ENCODE measurements at places on chromosomes 5 and 9.

- peak; percentile 7 for DNase-seq
Observed at GRCh38 chr5:149341876-149342275, 3.4 kb upstream of the GRPEL2 start.

GRCh38 chr5:88691230-88691582 lies 191.8 kb downstream of the MEF2C start:
- no peak for DNase-seq

DNA sequence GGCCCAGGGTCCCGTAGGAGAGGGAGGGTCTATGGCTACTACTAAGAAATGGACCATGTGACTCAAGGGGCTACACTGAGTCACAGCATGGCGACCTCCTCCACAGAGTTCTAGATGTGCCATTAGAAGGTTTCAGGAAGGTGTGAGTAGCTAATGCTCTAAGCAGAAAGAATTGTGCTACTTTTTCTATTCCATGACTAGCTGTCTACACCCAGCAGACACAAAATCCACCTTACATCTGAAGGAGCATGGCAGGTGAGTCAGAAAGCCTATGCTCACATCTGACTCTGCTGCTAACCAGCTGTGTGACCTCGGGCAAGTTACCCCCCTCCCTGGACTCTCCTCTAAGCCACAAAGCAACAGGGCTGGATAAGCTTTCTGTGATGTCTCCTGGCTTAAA lies 14.4 kb upstream of the MEIKIN start:
- no peak for DNase-seq

- no peak for DNase-seq
Observed at GRCh38 chr5:74945561-74946165, 79.5 kb upstream of the FAM169A start.

DNA sequence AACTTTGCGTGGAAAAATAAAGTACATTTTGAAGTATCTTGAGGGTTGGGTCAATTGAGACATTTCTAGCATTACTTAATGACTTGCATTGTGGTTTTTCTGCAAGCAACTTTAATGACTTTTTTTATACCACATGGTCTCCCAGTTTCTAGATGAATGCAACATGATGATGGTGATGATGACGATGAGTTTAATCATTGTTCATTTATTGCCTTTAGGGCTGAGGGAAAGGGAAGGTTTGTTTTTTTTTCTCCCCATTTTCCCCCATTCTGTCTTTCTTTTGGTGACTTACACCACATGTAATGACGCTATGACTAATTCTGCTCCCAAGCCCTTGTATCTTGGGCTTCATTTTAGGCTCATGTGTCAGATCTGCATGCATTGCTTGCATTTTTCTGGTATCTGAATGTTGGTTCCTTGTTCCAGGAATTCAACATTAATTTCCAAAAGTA lies 57.7 kb upstream of the NXNL2 start:
- peak; percentile 92 for DNase-seq

DNA sequence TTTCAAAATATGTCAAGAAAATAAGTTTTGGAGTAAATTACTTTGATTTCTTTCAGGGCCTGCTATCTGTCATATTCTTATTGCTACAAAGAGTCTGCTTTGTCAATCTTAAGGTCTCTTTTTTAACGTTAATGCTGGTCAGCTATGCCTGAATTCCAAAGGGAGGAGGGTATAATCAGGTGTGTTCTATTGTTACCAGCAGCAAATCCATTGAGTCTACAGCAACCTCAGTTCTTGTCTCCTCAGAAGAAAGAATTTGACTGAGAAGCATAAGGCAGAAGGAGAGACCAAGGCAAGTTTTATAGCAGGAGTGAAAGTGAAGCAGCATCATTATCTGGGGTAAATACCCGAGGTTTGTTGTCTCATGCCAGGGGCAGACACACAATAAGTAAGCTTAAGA lies 23.7 kb upstream of the MINAR2 start:
- no peak for DNase-seq

DNA sequence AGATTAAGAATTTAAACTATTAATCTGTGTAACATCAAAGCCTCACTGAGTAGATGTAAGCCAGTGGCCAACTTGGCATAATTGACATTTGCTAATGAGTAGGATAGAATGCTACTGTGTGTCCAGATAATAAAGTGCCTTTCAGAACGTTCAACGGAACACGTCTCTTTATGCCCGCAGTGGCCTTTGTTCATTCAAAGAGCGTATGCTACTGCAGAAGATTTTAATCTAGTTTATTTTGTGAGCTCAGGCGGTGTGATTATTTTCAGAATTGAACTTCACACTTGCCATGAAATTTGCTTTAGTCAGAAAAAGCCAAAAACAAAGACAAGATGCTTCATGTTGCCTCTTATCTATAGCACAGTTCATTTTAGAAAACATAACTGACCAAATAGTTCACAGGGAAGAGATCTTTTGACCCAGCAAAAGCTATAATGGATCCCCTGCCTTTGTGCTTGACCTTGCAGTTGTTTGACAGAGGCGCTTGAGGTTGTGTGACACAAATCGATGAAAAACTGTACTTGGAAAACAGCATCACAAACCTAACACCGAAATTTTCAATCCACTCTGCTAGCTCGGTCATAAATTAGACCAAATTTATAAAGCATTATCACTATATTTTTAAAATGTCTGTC lies 530.9 kb upstream of the TYRP1 start:
- no peak for DNase-seq

DNA sequence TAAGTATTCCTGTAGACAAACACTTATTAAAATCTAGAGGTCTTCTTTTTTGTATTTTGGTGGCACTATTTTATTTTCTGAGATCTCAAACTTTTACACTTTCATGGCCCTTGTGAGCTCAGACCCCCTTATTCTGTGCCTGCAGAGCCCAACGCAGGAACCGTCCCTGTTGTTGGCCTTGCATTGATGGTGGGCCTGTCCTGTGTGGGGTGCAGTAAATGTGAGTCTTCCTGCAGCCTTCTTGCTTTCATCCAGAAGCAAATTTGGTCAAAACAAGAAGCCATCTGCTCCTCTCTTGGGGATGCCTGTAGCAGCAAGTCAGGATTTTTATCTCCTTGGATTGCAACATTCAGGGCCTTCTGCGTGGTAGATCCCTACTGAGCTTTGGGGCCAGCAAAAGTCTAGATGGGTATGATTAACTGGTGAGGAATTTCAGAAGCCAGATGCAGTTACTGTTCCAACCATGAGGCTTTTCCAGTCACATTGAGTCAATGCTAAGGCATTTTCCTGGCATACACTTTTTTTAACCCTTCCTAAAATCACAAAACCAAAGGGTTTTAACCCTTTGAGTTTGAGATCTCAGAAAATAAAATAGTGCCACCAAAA lies 31.7 kb downstream of the BASP1 start:
- peak; percentile 85 for DNase-seq

- DNase-seq, result no peak
Observed at GRCh38 chr5:74196233-74196632, 444.3 kb downstream of the ENC1 start.

DNA sequence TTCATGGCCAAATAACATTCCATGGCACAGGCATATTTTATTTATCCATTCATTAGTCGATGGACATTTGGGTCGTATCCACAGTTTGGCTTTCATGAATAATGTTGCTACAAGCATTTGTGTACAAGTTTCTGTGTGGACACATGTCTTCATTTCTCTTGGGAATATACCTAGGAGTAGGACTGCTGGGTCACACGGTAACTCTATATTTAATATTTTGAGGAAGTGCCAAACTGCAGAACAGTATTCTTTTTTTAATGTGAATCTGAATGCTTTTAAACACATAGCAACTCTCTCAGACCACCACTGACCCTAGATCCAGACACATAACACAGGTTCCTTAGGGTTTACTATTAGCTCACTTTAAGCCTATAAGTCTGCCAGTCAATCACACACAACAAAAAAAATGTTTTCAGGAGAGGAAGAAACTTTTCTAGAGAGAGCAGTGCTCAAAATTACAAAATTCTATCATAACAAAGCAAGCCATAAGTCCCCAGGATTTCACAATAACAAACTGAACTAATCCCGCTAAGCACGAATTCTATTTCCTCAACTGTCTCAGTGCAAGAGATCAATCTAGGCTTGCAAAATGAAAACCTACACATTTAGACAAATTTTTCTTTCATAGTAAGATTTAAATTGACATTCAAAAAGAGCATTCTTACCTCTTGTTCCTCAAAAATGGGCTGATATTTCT lies 41.8 kb upstream of the GABBR2 start:
- DNase-seq, result no peak

Data from kidney glomerular epithelial cell (primary cell).